GOT3 (cell line): ENCODE measurements at places on chromosomes 2 and 18.
A peak's percentile ranks its signal among the peaks of the same experiment; 100 is the strongest.

- DNase-seq: no peak
These were observed 33.4 kb upstream of the PPP4R1 start for GRCh38 chr18:9647496-9648323.

DNA sequence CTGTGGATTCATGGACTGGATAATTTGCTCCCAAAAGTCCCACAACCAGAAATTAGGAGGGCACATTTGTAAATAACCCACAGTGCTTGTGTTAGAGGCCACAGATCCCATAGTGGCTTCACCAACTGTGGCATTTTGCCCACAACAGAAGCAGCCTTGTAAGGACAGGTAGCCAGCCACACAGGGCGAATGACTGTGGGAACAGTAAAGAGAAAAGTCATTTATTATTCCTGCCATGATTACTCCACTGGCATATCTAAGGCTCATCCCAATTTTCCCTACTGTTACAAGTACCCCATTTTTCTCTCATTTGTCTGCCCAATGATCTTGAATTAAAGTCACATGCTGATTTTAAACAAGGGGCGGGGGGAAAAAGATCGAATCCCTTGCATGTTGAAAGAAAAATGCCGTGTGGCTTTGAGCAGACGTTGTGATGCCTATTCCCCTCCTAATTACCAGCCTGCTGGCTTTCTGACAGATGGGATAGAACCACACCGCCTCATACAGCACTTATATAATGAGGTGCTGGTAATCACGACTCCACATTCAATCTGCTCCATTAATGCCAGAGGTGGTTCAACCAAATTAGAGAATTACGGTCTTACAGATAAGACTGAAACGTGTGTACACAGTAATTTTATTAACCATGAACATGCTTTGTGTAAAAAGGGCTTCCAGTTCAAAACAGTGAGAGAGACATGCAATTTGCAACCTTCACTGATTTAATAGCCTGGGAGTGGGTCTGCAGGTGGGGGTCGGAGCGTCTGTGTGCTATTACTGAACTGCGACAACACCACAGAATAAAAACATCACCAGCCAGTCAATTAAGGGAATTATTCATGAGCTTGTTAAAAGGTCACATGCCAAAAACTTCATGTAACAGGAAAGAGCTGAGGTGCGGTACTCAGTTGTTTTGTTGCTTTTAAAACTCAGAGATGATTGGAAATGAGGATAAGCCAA is 196.0 kb downstream of the TMEM163 start:
- no peak for DNase-seq

DNA sequence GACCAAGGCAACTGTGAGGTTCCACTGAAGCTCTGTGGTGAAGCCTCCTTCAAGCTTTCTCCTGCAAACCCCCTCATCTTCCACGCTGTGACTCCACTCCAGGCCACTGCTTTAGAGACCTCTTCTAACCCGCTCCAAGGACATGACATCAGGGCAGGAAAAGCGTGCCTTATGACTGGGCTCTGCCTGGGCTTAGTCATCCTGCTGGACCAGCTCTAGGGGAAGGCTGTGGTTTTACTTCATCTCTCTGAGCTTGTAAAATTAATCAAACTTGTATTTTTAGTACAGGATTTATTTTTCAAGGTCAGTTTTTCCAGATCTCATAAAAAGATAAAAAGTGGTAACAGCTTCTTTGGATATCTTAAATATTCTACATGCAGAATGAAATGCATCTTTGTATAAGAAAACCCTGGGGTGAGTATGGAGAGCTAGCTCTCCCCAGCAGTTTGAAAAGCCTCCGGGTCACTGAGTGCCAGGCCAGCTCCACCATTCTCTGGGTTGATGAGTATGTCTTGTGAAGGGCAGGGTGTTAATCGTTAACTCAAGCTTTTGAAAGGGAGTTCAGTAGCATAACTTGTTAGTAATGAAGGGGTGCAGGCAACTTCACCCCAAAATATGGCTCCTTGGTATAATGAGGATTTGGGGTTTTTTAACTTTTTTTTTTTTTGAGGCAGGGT is 33.1 kb upstream of the YPEL5 start:
- DNase-seq: peak; percentile 30

DNA sequence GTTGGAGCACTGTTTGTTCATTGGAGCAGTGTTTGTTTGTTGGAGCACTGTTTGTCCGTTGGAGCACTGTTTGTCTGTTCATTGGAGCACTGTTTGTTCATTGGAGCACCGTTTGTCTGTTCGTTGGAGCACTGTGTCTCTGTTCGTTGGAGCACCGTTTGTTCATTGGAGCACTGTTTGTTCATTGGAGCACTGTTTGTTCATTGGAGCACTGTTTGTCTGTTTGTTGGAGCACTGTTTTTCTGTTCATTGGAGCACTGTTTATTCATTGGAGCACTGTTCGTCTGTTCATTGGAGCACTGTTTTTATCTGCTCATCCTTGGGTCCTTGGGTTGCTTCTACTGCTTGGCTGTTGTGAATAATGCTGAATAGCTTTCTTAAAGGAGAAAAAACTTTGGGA is 74.7 kb downstream of the ZNF407 start:
- DNase-seq: no peak

DNA sequence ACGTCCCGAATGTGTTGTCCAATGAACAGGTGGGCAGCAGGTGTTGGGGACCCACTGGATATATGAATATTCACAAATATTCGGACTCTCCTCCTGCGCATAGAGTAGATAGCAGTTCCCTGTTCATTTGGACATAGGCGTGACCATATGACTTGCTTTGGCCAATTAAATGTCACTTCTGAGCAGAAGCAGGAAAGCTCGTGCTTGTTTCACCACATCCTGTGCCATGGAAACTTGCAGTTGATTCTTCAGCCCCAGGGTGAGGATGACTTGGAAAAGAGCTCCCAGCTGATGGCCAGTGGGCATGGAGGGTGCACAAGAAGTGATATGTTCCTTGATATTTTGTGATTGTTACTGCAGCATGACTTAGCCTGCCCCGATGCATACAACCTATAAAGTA is 52.6 kb downstream of the PTPRM start:
- DNase-seq: no peak

DNA sequence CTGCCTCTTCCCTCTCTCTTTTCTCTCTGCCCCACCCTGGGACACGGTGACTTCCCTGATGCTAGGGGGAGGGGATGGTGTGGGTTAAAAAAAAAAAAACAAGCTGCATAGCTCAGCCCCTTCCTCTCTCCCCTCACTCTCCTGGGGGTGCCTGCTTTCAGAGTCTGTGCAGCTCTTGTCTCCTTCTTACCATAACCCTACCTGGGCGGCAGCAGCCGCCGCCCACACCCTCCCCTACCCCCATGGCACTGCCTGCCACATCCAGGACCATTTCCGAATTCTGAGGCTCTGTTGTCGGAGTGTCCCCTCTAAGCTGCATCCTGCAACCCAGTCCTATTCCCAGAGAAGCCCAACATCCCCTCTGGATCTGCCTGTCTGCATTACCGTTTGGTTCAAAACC is 16.0 kb downstream of the TTC32 start:
- DNase-seq: no peak

DNA sequence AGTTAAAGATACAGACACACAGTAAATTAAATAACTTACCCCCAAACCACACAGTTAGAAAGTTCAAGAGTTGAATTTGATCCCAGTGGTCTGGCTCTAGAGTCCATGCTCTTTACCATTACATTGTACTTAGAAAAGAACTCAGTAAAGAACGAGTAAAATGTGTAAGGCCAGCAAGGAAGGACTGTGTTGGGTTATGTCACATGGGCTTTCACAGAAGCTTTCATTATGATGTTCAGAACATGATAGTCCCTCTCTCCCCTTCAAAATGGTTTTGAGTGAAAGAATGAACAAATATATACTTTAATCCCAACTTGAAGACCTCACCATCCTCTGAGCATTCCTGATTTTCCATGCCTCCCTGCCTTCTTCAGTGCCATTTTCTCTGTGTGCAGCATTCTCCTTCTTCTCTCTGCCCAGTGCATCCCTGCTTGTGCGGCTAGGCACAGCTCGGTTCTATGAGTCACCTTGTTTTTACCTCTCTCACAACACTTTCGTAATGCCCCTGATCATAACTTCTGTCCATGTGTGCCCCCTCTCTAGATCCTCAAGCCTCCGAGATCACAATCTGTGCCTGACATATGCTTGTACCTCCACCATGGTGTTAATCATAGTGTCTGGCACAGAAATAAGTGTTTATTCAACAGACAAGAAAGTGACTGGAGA is 22.0 kb downstream of the RASGRP3 start:
- DNase-seq: no peak

DNA sequence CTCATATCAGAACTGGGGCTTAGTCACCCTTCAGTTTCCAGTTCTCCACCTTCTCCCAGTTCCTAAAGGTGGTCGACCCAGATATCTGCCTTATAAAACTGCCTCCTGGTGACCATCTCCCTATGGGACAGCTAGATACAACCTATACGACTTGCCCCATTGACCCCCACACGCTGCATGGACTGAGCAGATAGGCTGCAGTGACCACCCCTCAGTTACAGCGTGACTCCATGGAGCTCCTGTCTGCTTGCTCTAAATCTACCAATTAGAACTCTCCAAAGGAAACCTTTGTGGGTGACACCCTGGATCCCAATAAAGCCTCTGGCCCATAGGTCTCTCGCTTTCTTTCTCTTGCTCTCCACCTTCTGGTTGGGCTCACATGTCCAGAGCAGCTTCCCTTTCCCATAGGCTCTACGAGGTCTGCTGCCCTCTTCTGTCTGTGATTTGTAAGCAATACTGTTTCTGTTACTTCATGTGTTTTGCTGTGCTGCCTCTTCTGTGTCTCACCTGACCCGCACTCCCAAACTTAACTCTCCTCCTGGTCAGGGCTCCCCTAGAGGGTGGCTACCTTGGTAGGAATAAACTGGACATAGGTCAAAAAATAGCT is 971.3 kb upstream of the FAM98A start:
- no peak for DNase-seq

- DNase-seq: no peak
These were observed 16.6 kb downstream of the SLC35F5 start for GRCh38 chr2:113739849-113740248.
